ENCODE measurements at places on chromosomes 2 and 18.

GRCh38 chr2:228526687-228527086, 345.2 kb upstream of the SPHKAP start:
- no peak for DNase-seq

GRCh38 chr2:62142054-62142453, 53.9 kb upstream of the B3GNT2 start:
- no peak for DNase-seq

GRCh38 chr2:178827739-178828485, 20.7 kb upstream of the TTN start:
- no peak for DNase-seq

GRCh38 chr2:53473236-53473635, 294.4 kb upstream of the CHAC2 start:
- DNase-seq: no peak

DNA sequence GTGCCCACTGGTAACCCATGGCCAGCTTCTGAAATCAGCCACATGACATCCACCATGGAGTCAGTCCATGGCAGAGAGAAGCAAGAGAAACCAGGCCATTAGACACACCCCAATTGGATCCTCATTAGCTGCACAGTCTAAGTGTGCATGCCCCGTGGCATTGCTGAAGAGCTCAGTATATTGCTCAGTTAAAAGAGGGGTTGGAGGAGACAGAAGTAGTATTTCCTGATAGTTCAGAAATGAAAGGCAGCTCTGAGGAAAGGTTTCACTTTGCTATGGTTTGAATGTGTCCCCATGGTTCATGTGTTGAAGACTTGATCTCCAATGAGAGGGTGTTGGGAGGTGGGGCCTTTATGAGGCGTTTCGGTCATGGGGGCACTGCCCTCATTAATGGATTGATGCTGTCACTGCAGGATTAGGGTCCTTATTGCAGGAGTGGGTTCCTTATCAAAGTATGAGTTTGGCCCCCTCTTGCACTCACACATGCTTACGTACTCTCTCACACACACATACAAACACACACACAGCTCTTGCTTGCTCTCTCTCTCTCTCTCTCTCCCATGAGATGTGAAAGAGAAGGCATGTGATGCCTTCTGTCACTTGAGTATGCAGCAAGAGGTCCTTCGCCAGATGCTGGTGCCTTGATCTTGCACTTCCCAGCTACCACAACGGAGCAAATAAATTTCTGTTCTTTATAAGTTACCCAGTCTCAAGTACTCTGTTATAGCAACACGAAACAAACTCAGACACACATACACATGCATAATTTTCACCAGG, 58.0 kb downstream of the TMEM163 start:
- DNase-seq: no peak

DNA sequence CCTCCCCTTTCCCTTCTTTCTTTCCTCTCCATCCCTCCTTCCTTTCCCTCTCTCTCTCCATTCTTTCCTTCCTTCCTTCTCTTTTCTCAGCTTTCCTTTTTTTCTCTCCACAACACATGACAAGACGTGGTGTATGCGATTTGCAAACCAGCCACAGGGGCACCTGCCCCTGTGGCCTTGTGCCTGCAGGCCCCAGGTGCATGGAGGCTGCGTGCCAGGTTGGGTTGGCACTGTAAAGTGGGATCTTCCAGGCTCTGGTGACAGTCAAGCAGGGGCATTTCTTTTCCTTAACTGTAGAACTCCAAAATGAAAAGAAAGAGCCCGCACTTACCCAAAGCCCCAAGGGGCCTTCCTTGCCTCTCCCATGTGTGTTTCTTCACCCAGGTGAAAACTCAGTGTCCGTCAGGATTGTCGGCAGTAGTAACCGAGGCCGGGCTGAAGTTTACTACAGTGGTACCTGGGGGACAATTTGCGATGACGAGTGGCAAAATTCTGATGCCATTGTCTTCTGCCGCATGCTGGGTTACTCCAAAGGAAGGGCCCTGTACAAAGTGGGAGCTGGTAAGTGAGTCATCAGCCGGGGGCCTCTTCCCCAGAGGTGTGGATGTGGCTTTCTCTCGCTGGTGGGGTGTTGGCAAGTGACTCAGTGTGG, 50.9 kb downstream of the MARCO start:
- no peak for DNase-seq

DNA sequence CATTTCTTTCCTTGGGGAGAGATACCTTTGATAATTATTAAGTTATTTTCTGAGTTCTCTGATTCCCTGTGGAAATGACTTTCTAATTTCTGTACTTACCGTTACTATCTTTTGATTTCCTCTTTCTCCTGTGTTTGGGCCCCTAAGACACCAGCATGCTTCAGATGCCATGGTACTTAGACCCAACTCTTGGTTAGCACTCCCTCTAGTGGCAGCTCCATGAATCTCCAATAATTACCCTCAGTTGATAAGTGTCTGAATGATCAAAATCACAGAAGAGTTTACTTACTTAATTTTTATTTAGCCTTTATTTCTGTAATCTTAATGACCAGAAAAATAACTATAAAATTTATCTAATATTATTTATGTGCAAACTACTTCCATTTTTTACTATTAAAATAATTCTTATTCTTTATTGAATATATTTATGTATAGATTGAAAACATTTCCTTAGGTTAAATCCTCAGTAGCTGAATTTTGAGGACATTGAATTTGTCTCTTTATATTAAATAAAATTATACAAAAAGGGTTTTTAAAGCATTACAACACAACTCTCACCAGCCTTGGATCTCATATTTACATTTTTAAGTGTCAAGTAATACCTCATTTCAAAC, 300.4 kb downstream of the KCNS3 start:
- DNase-seq: no peak

DNA sequence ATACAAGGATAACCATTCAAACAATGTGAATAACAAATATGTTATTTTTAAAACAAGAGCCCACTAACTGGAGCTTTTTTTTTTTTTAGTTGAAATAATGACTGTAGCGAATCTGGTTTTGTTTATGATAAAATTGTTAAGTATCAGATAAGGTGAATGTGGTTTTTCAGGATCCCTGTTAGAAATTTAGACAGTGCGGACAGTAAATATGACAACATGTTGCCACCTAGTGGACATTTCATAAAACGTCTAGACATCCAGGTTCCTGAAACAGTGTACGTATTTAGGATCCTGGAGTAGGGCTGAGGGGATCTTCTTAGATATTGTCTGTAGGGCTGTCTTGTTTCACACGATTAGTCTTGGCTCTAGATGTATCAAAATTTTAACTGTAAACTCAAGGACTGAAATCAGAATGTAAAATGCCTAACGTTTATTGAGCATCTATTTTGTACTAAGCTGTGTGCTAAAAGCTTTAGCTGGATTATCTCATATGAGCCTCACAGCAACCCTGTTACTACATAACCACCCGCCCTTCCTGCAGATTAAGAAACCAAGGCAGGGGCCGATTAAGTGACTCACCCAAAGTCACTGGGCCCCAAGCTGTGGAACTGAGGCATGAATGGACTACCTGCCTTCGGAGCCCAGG, 23.9 kb upstream of the CCDC68 start:
- DNase-seq: no peak

- DNase-seq: no peak
These were observed 28.3 kb downstream of the FHOD3 start for GRCh38 chr18:36325846-36326245.

GRCh38 chr18:70292628-70293027, 3.8 kb downstream of the SOCS6 start:
- DNase-seq: no peak

DNA sequence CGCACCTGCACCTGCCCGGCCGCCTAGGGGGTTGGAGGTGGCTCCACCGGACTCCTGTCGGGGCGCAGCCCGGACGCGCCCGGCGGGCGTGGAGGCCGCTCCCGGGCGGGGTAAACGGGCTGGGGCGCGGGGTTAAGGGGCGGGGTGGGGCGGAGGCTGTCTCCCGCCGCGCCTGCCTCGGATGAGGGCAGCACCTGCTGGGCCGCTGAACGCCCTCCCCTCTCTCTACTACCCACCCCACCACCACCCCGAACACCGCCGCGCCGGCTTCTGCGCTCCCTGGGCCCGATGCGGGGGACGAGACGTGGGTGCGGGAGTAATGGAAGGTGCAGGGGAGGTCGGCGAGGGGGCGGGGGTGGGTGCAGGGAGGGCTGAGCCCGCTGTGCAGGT, 224.8 kb upstream of the ID2 start:
- DNase-seq: no peak

- no peak for DNase-seq
These were observed 170.5 kb upstream of the SLC39A10 start for GRCh38 chr2:195486520-195486919.

DNA sequence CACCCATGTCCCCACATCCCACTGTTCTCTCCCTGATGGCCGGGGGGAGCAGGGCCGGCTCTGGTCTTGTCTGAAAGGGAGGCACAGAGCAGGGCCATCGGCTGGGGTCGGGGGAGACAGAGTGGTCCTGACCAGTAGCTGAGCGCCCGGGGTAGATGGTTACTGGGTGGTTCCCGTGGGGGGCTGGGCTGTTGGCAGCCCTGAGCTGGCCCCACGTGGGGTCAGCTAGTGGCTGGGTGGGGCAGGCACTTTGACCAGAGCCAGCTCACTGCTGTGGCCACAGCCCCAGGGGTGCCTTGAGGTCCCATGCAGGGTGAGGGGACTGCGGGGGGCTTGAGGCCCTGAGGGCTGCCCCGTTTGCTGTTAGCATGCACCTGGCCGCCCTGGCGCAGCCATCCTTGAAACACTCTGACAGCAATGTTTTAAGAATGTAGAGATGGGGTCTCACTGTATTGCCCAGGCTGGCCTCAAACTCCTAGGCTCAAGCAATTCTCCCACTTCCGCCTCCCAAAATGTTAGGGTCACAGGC, 12.3 kb upstream of the NEU4 start:
- DNase-seq: no peak

- no peak for DNase-seq
These were observed 95.4 kb downstream of the HNMT start for GRCh38 chr2:138059487-138060300.

DNA sequence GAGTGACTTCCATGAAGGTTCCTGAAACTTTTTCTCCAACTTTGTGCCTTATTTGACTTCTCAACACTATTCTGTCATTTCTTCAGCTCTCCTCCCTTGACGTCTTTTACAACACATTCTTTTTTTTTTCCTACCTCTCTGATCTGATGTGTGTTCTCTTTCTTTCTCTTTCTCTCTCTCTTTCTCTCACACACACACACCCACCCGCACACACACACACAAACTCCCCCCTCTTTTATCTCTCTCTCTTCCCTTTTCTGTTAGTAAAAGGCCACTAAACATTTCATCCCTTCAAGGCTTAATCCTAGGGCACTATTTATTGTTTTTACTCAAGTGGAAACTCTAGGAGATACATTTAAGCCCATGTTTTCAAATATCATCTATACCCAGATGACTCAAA, 107.8 kb upstream of the CNTNAP5 start:
- DNase-seq: no peak

GRCh38 chr2:173086518-173087213, 11.0 kb downstream of the MAP3K20 start:
- no peak for DNase-seq

GRCh38 chr2:46202453-46202852, 94.8 kb upstream of the EPAS1 start:
- DNase-seq: no peak

DNA sequence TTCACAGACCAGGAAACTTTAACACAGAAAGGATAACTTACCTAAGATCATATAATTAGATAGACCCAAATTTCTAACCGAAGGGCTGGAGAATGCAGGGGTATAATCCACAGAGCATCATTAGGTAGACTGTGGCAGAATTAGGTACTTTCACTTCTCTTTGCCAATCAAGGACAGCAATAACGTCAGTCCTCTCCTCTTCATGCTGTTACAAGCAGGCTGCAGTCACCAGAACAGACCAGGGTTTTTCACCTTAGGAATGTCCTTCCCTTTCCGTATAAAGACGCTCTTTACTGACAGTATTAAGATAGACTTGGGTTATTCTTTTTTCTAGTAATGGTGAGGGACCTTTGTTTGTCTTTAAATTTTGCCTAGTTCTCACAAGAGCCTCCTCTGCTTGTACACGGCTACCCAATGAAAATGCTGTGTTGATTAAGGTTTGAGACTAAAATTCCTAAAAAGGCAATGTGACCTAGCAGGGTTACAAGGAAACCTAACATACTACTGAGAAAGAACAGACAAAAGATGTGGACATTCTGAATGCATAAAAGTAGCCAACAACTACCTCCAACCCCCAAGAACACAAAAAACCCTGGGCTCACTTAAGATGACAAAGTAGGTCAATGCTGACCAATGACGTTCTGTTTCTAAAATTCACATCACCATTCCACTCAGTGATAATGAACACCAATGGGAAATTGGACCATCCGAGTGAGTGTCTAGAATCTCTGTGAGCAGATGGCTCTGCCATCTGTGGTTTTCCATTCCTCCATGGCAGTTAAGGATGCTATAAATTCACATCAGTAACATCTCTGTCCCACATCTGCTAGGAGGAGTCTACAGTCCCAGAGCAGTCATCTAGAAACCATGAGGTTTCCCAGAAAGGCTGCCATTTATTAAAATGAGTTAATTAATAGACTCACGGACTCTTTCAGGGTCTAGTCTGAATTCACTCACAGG, 2.1 kb downstream of the PDIA6 start:
- no peak for DNase-seq

DNA sequence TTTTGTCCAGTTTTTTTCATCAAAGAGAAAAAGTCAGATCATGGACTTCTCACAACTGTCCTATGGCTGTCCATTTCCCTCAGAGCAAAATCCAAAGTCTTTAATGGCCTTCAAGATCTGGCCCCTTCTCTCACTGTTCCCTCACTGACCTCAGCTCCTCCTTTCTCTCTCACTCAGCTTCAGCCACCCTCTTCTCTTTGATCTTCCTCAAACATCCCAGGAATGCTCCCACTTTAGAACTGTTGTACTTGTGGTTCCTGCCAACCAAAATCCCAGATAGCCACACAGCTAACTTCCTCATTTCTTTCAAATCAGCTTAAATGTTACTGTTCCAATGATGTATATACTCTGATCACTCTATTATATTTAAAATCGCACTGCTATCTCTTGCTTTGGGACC, 82.9 kb downstream of the NUP35 start:
- DNase-seq: no peak

- no peak for DNase-seq
These were observed 243.0 kb upstream of the CYRIA start for GRCh38 chr2:16908656-16909055.

GRCh38 chr2:3299130-3299529, 78.5 kb downstream of the EIPR1 start:
- no peak for DNase-seq

All from right renal cortex interstitium (tissue), 3 donors.